Gastrocnemius medialis (tissue), 4 donors: ENCODE measurements at places on chromosomes 5 and 9. TPM values are rescaled to one million over a fixed set of nuclear protein-coding genes. Genes with fewer than 3 reads are reported as not detected.

DNA sequence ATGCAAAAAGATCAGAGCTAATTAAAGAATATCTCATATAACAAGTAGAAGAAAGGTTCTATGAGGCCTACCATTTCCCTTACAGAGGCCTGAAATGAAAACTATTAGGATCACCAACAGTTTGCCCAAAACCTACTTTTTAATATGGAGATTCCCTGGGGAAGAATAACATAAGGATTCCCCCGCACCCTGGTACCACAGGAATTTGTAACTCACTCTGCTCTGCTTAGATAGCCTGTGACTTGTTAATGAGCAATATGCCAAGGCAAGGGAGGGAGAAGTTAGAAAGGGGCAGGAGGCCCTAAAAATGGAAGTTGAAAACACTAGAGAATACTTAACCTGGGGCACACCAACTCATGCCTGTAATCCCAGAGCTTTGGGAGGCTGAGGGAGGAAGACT lies 107.0 kb downstream of the CDH6 start:
- no peaks in the 10 kb centered on the region for H3K4me1 ChIP-seq
- no peak for DNase-seq
- no peak overlapping the region for H3K27ac ChIP-seq

- no peak overlapping the region for H3K4me3 ChIP-seq
- no peak overlapping the region for H3K27ac ChIP-seq
- H3K36me3 ChIP-seq = peaks cover 17% of the 10 kb centered on the region
Measured at GRCh38 chr5:68295772-68296171, 80.2 kb downstream of the PIK3R1 start.

- no peak overlapping the region for H3K27ac ChIP-seq
- no peaks in the 10 kb centered on the region for H3K4me1 ChIP-seq
- DNase-seq = no peak
- H3K4me3 ChIP-seq = no peak overlapping the region
- H3K36me3 ChIP-seq = no peaks in the 10 kb centered on the region
Measured at GRCh38 chr5:33761139-33761538, 130.7 kb downstream of the ADAMTS12 start.

DNA sequence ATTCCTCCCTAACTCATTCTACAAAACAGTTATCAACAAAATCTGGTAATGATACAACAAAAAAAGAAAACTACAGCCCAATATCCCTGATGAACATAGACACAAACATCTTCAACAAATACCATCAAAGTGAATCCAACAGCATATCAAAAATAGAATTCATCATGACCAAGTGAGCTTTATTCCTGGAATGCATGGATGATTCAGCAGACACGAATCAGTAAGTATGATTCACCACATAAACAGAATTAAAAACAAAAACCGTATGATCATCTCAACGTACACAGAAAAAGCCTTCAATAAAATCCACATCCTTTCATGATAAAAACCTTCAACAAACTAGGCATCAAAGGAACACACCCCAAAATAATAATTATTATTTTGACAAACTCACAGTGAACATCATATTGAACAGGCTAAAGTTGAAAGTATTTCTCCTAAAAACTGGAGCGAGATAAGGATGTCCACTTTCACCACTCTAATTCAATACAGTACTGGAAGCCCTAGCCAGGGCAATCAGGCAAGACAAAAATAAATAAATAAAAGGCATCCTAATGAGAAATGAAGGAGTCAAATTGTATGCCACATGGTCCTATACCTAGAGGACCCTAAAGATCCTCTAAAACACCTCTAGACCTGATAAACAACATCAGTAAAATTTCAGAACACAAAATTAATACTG lies 305.1 kb upstream of the RGMB start:
- H3K36me3 ChIP-seq = no peaks in the 10 kb centered on the region
- no peak overlapping the region for H3K4me3 ChIP-seq
- no peak overlapping the region for H3K27ac ChIP-seq
- no peaks in the 10 kb centered on the region for H3K4me1 ChIP-seq
- no peak for DNase-seq

GRCh38 chr5:36882250-36882649 lies 5.7 kb downstream of the NIPBL start:
- DNase-seq = no peak
- H3K4me3 ChIP-seq = no peak overlapping the region
- peaks cover 74% of the 10 kb centered on the region for H3K4me1 ChIP-seq

- H3K27ac ChIP-seq = no peak overlapping the region
- peaks cover 10% of the 10 kb centered on the region for H3K4me1 ChIP-seq
- H3K36me3 ChIP-seq = no peaks in the 10 kb centered on the region
- H3K27me3 ChIP-seq = no peaks in the 10 kb centered on the region
- H3K4me3 ChIP-seq = no peak overlapping the region
Measured at GRCh38 chr9:69299315-69299714, 25.7 kb upstream of the ENTREP1 start.

Gene SPINK4
- total RNA-seq = not detected

- H3K4me3 ChIP-seq = no peak overlapping the region
- no peak for DNase-seq
- no peaks in the 10 kb centered on the region for H3K27me3 ChIP-seq
- H3K4me1 ChIP-seq = no peaks in the 10 kb centered on the region
- H3K27ac ChIP-seq = no peak overlapping the region
- H3K36me3 ChIP-seq = peaks cover 11% of the 10 kb centered on the region
Measured at GRCh38 chr9:137467161-137467581, 8.0 kb upstream of the NSMF start.

Gene KCNIP1
- total RNA-seq = not detected

DNA sequence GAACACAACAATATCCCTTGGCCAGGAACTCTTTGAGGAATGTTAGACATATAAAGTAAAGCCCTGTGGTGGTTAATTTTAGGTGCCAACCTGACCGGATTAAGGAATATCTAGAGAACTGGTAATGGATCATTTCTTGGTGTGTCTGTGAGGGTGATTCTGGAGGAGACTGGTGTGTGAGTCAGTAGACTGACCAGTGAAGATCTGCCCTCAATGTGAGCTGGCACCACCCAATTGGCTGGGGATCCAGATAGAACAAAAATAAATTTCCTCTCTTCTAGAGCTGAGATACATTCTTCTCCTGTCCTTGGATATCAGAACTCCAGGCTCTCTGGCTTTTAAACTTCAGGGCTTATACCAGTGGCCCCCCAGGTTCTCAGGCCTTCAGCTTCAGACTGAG lies 56.2 kb upstream of the TNPO1 start:
- DNase-seq = no peak
- H3K4me1 ChIP-seq = no peaks in the 10 kb centered on the region
- H3K4me3 ChIP-seq = no peak overlapping the region
- no peak overlapping the region for H3K27ac ChIP-seq

Gene CDH12
- total RNA-seq = not detected

Gene PRDM9
- total RNA-seq = not detected

DNA sequence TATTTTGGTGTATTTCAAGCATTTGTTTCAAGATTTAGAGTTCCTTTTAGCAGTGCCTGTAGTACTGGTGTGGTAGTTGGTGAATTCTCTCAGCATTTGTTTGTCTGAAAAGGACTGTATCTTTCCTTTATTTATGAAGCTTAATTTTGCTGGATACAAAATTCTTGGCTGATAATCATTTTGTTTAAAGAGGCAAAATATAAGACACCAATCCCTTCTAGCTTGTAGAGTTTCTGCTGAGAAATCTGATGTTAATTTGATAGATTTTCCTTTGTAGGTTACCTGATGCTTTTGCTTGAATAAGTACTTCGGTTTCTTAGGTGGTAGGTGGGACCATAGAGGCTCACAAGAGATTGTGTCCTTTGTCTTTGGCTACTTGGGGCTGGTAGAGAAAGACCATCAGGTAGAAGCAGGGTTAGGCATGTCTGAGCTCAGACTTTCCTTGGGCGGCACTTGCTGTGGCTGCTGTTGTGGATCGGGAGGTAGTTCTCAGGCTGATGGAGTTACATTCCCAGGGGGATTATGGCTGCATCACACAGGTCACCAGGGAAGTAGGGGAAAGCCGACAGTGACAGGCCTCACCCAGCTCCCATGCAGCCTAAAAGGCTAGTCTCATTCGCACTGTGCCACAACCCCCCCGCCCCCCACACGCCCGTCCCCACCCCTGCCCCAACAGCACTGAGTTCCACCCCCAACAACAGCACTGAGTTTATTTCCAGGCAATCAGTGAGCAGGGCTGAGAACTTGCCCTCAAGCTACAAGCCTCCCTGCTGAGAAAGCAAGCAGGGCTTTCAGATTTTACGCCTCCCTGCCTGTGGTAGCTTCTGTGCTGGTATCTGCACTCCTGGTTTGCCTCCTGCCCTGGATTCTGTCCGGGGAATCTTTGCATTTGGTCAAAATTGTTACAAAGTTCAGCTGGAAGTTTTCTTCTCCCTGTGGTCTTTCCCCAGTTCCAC lies 127.1 kb upstream of the GLRA1 start:
- no peak overlapping the region for H3K27ac ChIP-seq
- no peaks in the 10 kb centered on the region for H3K36me3 ChIP-seq
- no peaks in the 10 kb centered on the region for H3K4me1 ChIP-seq
- DNase-seq = no peak
- no peaks in the 10 kb centered on the region for H3K27me3 ChIP-seq

Gene SHOC1
- not detected for total RNA-seq

DNA sequence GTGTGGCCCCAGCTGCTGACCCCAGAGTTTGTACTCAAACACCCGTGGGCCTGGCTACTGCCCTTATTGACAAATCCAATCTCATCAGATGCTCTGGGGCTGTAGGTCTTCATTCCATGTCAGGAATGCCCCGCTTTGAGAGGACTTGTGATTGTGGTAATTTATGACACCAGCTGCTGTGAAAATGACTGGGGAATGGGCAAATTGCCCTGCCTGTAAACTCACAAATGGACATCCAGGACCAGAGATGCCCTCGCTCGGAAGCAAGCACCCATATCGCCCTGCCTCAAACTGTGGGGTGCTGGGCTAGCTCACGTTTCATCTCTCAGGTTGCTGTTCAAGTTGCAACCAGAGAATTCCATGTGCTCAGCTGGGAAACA lies 225.9 kb upstream of the MAP3K1 start:
- no peaks in the 10 kb centered on the region for H3K36me3 ChIP-seq

- DNase-seq = no peak
- no peak overlapping the region for H3K4me3 ChIP-seq
- H3K36me3 ChIP-seq = no peaks in the 10 kb centered on the region
- H3K4me1 ChIP-seq = no peaks in the 10 kb centered on the region
- no peaks in the 10 kb centered on the region for H3K27me3 ChIP-seq
Measured at GRCh38 chr9:2324742-2325141, 296.8 kb upstream of the VLDLR start.

- H3K36me3 ChIP-seq = no peaks in the 10 kb centered on the region
- DNase-seq = no peak
- no peak overlapping the region for H3K27ac ChIP-seq
- H3K27me3 ChIP-seq = no peaks in the 10 kb centered on the region
- H3K4me1 ChIP-seq = peaks cover 68% of the 10 kb centered on the region
- H3K4me3 ChIP-seq = no peak overlapping the region
Measured at GRCh38 chr5:72854419-72854818, 38.0 kb downstream of the TNPO1 start.

Gene RGMB
- total RNA-seq = 57.8 TPM

Gene FREM1
- total RNA-seq = 0.10 TPM

GRCh38 chr5:139951296-139951924 lies 91.7 kb downstream of the NRG2 start:
- H3K27me3 ChIP-seq = no peaks in the 10 kb centered on the region
- H3K4me1 ChIP-seq = peaks cover 57% of the 10 kb centered on the region
- no peaks in the 10 kb centered on the region for H3K36me3 ChIP-seq
- H3K27ac ChIP-seq = peak overlapping the region; percentile 69

DNA sequence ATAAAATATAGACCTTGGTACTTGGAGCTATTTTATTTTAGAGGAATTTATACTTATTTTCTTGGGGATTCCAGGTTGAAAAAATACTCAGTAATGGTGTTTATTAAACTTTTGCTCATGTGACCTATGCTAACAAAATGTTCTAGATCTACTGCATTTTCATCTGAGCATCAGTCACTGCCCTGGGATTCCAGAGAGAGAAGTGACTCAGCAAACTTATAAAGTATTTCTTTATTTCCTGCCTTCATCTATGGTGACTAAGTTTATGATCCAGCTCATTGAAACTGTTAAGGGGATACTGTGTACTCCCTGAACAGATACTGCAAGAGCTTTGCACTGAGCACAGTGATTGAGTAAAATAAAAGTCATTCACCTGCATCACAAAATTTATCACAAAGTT lies 298.5 kb upstream of the CDH18 start:
- no peak overlapping the region for H3K4me3 ChIP-seq
- no peak for DNase-seq
- no peaks in the 10 kb centered on the region for H3K27me3 ChIP-seq
- H3K36me3 ChIP-seq = no peaks in the 10 kb centered on the region

- DNase-seq = no peak
- H3K4me1 ChIP-seq = no peaks in the 10 kb centered on the region
- H3K4me3 ChIP-seq = no peak overlapping the region
- H3K27me3 ChIP-seq = no peaks in the 10 kb centered on the region
Measured at GRCh38 chr5:74848553-74849025, 17.6 kb downstream of the FAM169A start.

DNA sequence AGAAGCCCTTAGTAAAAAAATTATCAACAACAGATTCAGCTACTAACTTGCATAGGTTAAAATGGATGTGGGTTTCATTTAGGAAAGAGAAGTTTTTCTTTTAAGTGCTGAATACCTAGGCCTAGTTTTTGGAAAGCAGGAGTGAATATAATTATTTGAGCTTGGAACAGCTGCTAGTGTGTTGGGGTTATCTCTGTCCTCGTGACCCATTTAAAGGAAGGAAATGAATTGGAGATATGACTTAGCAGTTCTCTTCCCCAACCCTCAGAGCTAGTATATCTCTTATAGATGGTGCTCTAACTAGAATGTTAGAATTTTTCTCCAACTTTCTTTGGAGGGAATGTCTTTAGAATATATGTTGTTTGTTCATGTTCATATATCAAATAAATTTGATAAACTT lies 38.6 kb downstream of the ZNF366 start:
- peak overlapping the region; percentile 14 for H3K27ac ChIP-seq
- no peaks in the 10 kb centered on the region for H3K36me3 ChIP-seq
- no peak for DNase-seq
- no peaks in the 10 kb centered on the region for H3K27me3 ChIP-seq
- H3K4me1 ChIP-seq = peaks cover 41% of the 10 kb centered on the region
- no peak overlapping the region for H3K4me3 ChIP-seq
